ENCODE measurements at places on chromosomes 11 and 22.

- no peak for DNase-seq
Observed at GRCh38 chr11:37468344-37468743, 870.3 kb upstream of the RAG2 start.

DNA sequence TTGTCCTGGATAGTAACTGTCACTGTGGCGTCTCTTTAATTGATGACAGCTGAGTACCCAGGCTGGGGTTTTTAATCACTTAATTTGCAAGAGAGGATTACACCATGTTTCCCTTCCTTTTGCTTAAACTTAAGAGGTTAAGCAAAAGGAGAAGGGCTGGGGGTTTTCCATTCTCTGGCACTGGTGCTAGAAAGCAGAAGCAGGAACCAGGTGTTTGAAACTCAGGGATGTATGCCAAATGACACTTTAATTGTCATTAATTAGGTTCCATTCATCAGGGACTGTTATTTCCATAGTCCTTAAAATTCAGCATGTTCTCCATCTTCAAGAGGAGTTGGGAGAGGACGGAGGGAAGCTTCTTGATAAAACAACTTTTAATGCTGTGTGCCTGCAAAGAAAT, 746.2 kb downstream of the NELL1 start:
- no peak for DNase-seq

DNA sequence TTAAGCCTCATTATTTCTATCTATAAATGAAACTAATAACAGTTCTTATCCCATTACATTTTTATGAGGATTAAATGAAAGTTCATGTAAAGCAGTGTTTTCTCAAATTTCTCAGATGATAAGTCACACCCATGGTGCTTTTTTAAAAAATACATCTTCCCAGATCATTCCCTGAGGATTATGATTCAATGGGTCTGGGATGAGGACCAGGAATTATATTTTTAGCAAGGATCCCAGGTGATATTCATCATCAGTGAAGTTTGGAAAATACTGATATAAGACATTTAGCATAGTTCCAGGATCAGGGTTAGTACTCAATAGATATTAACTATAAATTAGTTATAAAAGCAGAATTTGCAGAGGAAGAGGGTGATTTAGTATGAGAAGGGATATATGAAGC, 89.1 kb downstream of the BBOX1 start:
- no peak for DNase-seq

- DNase-seq, result no peak
Observed at GRCh38 chr11:76188873-76189272, 17.4 kb downstream of the WNT11 start.

Data from epithelial cell of prostate (primary cell).